ENCODE measurements at places on chromosomes 2 and 18. TPM values are rescaled to one million over a fixed set of nuclear protein-coding genes. Genes with fewer than 3 reads are reported as not detected.

The ALK gene
- 0.64 TPM for total RNA-seq

DNA sequence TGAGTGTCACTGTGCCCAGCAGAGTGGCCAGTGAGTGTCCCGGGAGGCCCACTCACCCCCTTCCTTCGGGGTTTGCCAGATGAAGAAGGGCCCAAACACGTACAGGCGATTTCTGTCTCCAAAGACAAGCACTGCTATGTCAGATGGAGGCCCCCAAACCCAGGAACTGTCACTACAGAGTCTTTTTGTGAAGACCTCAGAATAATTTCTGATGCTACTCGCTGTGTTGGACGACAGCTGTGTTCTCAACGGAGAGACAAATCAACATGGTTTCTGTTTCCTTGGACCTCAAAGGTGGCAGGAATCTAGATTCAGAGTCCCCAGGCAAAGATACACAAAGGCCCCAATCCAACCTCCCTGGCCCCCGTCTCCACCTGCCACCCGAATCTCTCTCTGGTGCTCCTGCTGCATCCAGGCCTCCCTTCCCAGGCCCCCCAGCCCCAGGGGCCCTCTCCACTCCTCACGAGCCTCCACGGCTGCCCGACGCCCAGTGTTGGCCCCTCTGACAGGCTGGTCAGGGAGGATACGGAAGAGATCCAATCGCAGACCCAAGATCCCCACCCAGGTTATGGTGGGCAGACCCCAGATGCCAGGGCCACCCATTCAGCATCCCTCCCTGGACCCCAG lies 2.4 kb upstream of the GPR17 start:
- DNase-seq: no peak

GRCh38 chr2:234257859-234258561 lies 207.5 kb downstream of the SPP2 start:
- no peak for DNase-seq

DNA sequence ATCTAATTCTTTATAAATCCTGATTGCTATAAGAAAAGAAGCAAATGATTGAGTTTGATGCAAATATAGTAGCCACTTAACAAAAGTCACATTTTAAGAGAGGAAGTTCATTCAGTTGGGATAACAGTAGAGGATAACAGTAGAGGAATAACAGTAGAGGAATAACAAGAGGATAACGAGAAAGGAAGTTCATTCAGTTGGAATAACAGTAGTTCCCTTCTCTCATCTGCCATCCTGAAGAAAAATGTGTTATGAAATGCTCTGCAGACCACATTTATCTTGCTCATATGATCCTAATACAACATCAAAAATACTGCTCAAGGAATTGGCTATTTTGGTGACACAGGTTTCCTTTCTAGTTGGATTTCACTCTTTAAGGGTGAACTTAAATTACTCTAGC lies 105.3 kb upstream of the UNC80 start:
- DNase-seq: no peak

DNA sequence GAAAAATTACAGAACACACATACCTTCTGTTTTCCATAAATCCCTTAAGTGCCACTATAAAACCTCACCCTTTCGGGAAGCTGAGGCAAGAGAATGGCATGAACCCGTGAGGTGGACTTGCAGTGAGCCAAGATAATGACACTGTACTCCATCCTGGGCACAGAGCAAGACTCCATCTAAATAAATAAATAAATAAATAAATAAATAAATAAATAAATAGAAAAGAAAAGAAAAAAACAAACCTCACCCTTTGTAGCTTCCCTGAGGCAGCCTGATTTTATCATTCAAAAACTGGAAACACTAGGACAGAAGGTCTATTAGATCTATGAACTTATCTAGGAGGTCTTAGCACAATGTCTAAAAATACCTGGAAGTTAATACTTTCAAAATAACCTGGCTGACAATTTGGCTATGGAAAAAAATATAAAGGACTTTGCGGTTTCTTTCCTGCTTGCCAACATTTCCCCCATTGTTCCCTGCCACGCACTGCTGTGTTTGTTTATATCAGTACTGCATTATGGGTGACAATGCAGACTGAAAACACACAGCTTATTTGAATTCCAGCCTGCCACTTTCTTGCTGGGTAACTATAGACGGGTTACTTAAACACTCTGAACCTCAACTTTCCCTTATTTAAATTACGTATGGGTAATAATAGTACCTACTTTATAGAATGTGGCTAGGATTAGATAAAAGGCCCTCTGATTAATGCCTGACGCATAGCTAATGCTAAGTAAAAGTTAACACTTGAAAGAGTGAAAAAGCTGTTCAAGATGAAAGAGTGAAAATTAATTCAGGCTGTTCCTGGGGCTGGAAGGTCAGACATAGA lies 313.0 kb downstream of the RDH14 start:
- no peak for DNase-seq

- DNase-seq: no peak
These were observed 585.2 kb downstream of the CPS1 start for GRCh38 chr2:211141646-211142045.

DNA sequence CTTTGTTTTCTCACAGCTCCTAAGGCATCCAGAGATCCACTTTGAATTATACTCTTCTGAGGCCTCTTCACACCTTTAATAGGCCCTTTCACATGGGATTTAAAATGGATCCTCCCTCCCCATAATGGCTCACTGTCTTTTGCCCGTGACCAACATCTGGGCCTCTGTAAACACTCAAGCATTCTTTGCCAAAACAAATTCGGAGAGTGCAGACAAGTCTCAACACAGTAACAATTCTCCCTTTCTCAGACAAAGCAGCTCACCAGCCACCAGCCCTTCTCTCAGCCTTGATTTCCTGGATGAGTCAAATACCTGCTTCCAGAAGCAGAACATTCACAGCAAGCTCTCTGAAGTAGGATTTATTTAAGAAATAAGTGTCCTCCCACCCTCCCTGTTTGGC lies 14.0 kb upstream of the IMP4 start:
- no peak for DNase-seq

The VWA3B gene
- not detected for total RNA-seq

DNA sequence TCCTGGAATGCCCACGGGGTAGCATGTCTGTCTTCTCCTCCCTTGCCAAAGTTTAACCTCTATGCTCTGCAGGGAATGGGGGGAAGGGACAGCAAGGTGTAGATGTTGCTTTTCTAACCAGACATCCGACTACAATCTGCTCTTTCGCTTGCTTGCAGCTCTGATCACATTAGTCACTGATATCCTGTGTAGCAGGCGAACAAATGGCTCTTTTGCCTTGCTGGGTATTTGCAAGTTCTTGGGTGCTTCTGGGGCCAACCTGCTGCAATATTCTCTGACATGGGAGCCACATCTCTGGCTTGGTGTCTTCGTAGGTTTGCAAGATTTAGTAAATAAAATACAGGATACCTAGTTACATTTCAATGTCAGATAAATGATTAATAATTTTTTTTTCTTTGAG lies 190.0 kb downstream of the ASB1 start:
- DNase-seq: no peak

GRCh38 chr2:252001-252602 lies 11.7 kb downstream of the SH3YL1 start:
- no peak for DNase-seq

The LDAH gene
- total RNA-seq: 12.5 TPM

DNA sequence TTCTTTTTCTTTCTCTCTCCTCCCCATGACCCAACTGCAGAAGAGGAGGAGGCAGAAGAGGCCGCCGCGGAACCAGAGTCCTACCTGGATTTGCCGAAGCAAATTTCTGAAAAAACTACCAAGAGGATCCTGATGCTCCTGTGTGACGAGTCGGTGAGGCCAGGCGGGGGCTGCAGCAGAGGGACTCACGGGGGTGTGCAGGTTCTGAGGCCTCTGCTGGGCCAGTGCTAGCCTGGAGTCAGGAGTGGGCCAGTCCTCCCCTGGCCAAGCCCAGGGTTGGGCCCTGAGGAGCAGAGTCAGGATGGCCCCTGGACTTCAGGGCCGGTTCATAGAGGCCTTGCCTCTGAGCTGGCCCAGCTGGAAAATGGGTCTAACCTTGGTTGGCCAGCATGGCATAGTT lies 29.3 kb downstream of the OTOF start:
- DNase-seq: no peak

DNA sequence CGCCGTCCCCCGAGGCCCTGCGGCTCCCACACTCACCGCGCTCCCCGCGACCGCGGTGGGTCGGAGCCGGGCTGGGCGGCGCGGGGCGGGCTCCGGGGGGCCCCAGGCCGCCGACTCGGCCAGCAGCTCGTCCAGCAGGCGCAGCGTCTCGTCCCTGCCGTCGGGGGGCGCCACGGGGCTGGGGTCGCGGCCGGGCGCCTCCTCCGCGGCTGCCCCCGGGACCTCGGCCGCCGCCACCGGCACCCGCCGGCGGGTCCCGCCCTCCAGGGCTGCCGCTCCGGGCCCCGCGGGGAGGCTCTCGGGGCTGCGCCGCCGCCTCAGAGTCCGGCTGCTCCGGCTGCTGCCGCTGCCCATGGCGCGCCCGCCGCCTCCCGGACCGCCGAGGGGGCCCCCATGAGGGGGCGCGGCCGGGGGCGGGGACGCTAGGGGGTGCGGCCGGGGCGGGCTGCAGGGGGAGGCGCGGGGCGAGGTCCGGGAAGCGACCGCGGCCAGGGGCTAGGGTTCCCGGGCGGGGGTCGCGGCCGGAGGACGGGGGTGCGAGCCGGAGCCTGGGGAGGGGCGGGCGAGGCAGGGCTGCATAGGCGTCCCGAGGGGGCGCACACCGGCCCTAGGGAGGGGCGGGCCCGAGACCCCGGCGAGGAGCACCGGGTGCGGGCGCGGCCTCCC lies at the start of gene CYS1:
Gene CYS1, minus strand, starts transcription at position 542 of the 666 bp plus-strand sequence. Its CDS starts 188 bp downstream, at position 354.
- no peak for DNase-seq

DNA sequence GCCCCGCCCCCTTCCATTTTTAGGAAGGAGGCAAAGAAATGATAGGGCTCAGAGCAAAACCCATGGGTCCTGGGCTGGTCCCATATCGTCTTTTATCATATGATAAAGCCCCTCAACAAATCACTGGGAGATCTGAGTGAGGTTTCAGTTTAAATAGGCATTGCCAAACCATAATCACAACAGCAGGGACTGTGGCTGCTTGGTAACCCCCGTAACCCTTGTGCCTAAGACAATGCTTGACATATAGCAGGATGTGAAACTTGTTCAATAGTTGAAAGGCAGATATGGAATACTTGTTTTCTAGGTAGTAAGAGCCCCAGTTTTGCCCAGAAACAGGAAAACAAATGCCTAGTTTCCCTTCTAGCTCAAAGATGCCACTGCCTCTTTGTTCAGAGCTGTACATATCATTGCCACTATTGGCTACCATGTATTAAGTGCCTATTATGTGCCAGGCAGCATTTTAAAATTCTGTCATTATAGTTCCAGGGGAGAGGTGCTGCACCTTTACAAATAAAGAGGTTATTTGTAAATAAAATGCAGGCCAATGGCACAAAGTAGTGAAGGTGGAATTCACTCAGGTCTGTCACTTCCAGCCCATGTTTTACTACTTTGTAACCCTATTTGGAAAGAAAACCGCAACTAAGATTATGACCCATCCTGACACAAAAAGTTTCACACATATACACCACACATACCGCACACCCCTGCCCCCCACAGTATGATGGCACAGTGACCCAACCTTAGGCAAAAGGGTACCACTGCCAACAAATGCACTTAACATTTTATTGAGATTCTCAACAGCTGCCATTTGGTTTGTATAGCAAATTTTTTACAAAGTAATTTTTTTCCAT lies 14.2 kb downstream of the NAGK start:
- no peak for DNase-seq
